ENCODE measurements at places on chromosomes 13 and 19.
A peak's percentile ranks its signal among the peaks of the same experiment; 100 is the strongest.

- H3K27me3 ChIP-seq, result no peaks in the 10 kb centered on the region
- H3K36me3 ChIP-seq, result no peaks in the 10 kb centered on the region
- H3K4me1 ChIP-seq, result peaks cover 41% of the 10 kb centered on the region
- H3K27ac ChIP-seq, result no peak overlapping the region
- H3K4me3 ChIP-seq, result no peak overlapping the region
Measured at GRCh38 chr13:75416327-75417011, 65.5 kb downstream of the TBC1D4 start.

DNA sequence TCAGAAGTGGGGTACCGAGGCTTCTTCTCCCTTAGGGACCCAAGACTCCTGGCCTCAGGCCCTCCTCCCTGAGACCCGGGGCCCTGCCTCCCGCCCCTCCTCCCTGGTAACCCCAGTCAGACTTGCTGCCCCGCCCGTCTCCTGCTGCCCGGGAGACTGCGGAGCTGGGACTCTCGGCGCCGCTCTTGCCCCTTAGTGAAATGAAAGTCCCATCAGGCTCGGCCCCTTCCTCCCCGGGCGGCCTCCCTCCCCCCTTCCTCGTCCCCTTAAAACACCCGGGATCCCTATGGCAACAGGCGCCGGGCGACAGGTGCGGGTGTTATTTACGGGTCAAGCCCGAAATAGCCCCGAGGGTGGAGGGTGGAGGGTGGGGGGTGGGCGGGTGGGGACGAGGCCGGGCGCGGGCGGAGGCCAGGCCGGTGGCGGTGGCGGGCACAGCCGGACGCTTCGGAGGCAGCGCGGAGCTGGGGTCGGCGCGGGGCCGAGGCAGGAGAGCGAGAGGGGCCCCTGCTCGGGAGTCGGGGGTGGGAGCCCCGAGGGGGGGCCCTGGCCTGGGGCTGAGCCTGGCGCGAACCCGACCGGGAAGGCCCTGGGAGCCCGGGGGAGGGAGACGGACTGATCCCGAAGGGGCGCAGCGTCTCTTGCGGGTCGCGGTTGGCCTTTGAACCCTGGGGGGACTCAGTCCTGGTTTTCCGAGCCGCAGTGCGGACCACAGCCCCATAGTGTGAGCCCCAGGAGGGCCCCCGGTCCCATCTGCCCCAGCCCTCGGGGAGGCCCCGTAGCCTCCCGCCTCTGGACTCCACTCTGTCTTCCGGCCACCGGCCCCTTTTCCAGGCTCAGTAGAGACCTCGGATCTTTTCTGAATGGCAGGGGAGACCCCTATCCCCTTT lies at the start of gene CACNG6:
Gene CACNG6 (plus strand): TSS at position 414 of the 890 bp plus-strand sequence. CDS start 1,241 bp downstream, outside the sequence.
- no peaks in the 10 kb centered on the region for H3K4me1 ChIP-seq
- H3K4me3 ChIP-seq, result peak within 1 kb of the TSS; percentile 41
- H3K27ac ChIP-seq, result peak within 1 kb of the TSS; percentile 59
- no peaks in the 10 kb centered on the region for H3K36me3 ChIP-seq
- H3K27me3 ChIP-seq, result no peaks in the 10 kb centered on the region
- DNase-seq, result peak; percentile 71

DNA sequence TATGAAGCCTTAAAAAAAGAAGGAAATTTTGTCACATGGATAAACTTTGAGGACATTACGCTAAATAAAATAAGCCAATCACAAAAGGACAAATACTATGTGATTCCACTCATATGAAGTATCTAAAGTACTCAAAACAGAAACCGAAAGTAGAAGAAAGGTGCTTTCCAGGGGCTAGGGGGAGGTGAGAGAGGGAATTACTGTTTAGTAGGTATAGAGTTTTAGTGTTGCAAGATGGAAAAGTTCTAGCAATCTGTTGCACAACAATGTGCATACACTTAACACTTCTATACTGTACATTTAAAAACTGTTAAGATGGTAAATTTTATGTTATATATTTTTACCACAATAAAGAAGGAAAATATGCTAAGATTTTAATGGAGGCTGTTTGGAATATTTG lies 83.0 kb downstream of the POLR1D start:
- H3K4me3 ChIP-seq, result no peak overlapping the region
- no peaks in the 10 kb centered on the region for H3K27me3 ChIP-seq
- no peaks in the 10 kb centered on the region for H3K36me3 ChIP-seq
- DNase-seq, result no peak
- H3K4me1 ChIP-seq, result no peaks in the 10 kb centered on the region

DNA sequence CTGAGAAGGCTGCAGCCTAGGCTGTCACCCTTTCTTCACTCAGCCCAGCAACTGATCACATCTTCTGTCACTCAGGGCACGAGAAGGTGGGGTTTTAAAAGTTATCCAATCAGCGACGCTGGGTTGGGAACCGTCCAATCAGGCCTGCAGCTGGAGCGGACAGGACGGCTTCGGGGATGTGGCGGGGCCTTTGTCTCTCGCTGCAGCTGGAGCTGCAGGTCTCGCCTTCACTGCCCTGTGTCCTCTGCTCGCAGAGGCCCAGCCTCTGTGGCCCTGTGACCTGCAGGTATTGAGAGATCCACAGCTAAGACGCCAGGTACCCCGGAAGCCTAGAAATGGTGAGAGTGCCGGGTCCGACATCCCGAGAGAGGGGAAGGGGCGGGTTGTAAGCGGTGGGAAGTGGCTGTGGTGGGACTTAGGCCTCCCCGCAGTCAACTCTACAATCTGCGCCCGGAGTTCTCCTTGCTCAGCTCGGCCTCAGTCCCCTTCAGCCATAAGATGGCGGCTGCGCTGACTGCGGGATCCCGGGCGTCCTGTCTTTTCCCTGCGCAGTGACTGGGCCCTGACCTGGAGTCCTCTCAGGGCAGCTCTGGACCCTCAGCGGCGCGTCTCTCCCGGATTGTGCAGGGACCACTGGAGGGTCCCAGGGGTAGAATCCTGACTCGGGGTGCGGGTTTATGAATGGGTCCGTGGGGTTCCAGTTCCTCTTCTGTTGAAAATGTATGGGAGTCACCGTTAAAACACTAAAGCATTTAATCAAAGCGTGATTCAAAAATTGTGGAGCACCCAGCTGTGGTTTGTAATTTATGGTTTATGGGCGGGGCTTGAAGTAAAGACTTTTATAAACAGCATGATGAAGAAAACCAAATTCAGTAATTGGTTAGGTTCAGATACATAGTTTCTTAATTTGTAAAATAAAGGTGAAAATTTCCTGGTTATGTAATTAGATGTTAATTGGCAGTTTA lies at the start of gene ZNF714:
Gene ZNF714 (plus strand): TSS at position 193 of the 965 bp plus-strand sequence. CDS start 16,066 bp downstream, outside the sequence.
- peak within 1 kb of the TSS; percentile 47 for H3K4me3 ChIP-seq
- H3K4me1 ChIP-seq, result no peaks in the 10 kb centered on the region
- H3K36me3 ChIP-seq, result no peaks in the 10 kb centered on the region
- peak within 1 kb of the TSS; percentile 97 for H3K27ac ChIP-seq

GRCh38 chr19:43505941-43506340 lies 1.4 kb upstream of the PHLDB3 start:
- no peaks in the 10 kb centered on the region for H3K27me3 ChIP-seq
- DNase-seq, result no peak
- H3K36me3 ChIP-seq, result peaks cover 2% of the 10 kb centered on the region

DNA sequence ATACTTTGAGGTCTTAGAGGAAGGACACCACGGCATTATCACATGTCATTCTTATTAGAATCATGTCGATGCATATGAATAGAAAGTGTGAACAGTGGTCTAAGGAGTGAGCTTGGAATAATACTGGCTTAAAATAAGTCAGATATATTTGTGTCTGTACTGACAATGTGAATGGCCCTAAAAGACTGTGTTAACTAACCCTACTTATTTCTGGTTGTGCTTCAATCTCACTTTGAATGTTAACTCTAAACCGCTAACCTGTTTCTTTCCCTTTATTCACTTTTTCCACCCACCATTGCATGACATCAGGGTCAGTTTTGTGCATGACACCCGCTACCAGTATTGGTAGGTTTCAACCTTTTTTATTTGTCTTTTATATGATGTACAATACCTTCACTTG lies 69.1 kb upstream of the RAP2A start:
- 0 out of 2 replicates have a peak, but pooled peaks cover 5% of the 10 kb centered on the region for H3K4me1 ChIP-seq
- no peak overlapping the region for H3K4me3 ChIP-seq
- H3K27me3 ChIP-seq, result no peaks in the 10 kb centered on the region

DNA sequence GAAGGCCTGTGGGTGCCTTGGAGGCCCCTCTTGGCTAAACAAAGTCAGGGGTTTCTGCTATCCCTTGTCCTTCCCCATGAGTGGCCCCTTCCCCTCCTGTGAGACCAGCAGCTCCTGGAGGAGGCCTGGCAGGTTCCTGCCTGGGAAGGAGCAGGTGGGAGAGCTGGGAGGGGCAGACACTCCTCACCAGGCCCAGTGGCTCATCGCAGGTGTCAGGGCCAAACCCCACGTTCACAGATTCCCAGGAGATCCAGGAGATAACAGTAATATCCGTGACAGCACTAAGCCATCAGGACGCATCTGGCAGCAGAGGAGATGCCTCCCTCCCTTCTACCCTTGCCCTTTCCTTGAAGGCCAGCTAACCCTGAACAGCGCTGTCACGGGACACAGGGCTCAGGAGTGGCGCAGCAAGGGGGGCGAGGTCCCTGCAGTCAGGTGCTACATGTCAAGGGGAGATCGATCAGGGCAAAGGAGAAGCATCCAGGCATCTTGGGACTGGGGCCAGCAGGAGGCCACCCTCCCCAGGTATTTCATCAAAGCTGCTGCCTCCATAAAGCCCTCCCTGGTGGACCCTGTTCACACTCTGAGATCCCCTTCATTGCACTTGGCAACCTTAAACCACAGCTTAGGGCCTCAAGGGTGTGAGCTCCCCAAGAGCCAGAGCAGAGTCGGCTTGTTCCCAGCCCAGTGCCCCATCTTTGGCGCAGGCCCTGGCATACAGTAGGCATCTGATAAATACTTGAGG lies 4.8 kb downstream of the CEBPA start:
- H3K27me3 ChIP-seq, result no peaks in the 10 kb centered on the region
- H3K4me3 ChIP-seq, result no peak overlapping the region
- H3K36me3 ChIP-seq, result peaks cover 3% of the 10 kb centered on the region
- DNase-seq, result no peak
- peak overlapping the region; percentile 69 for H3K27ac ChIP-seq

DNA sequence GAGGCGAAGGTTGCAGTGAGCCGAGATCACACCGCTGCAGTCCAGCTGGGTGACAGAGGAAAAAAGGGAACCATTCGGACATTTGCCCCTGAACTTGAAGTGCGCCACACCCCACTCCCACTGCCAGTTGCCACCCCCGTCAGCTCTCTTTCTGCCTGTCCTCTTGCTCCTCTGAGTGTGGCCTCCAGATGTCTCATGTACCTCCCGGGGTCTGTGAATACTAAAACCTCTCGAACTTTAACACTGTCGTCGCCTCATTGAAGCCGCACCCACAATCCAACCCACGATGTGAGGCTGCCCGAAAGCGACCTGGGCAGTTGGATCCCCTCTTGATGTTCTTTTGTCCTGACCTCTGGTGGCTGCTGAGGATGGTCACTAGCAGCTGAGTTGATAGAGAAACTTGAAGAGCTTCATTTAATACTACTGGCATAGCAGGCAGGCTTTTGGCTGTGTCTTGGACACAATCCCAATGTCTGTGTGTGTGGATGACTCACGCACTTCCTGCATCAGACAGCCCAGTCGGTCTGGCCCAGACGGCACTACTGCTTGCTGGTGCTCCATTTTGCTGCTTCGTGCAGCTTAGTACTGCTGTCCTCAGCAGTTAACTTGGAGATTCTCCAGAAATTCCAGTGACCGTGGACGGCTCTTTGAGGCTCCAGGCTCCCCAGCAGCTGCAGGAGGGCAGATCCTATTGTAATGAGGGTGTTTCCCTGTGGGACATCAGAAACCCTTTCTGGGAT lies 4.2 kb downstream of the FPR3 start:
- DNase-seq, result no peak
- H3K36me3 ChIP-seq, result no peaks in the 10 kb centered on the region
- no peak overlapping the region for H3K27ac ChIP-seq
- no peaks in the 10 kb centered on the region for H3K4me1 ChIP-seq
- H3K4me3 ChIP-seq, result no peak overlapping the region

DNA sequence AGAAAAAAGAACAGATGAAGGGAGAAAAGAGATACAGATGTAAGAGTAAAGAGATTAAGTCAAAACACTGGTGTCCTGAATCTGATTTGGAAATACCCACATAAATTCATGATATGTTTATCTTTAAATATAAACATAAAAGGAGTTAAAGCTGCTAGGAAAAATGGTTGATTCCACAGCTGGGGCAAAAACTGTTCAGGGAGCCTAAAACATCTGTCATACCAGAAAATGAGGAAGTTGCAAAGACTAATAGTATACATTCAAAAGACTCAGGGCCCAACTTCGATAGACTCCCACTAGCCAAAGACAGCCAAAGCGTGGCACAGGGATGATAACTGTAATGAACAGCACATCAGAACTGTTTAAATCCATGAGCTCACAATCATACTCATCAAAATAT lies 62.0 kb downstream of the ABCC4 start:
- H3K27ac ChIP-seq, result no peak overlapping the region
- H3K36me3 ChIP-seq, result no peaks in the 10 kb centered on the region
- H3K4me1 ChIP-seq, result no peaks in the 10 kb centered on the region

GRCh38 chr19:40614622-40615411 lies 13.6 kb downstream of the LTBP4 start:
- peak; percentile 94 for DNase-seq
- peaks cover 9% of the 10 kb centered on the region for H3K4me1 ChIP-seq
- no peaks in the 10 kb centered on the region for H3K36me3 ChIP-seq
- H3K27ac ChIP-seq, result peak overlapping the region; percentile 97
- peak overlapping the region; percentile 71 for H3K4me3 ChIP-seq

DNA sequence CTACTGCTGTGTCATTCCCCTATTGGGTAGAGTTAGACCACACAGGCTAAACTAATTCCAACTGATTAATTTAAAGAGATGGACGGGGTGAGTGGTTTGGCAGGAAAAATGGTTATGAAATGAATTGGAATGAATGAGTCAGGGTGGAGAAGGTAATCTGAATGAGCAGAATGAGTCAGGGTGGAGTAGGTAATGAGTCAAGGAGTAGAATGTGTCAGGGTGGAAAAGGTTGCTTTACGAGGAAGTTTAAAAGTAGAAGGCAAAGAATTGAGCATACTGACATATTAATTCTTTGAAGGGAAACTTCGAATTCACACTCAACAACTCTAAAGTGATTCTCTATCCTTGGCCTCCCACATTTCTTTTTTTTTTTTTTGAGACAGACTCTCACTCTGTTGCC lies 12.7 kb upstream of the ZNF121 start:
- H3K36me3 ChIP-seq, result no peaks in the 10 kb centered on the region
- DNase-seq, result no peak
- no peak overlapping the region for H3K4me3 ChIP-seq
- no peaks in the 10 kb centered on the region for H3K27me3 ChIP-seq

GRCh38 chr13:23753458-23753857 lies 135.7 kb downstream of the MIPEP start:
- H3K27ac ChIP-seq, result peak overlapping the region; percentile 89
- H3K4me1 ChIP-seq, result peaks cover 68% of the 10 kb centered on the region
- peak; percentile 66 for DNase-seq

DNA sequence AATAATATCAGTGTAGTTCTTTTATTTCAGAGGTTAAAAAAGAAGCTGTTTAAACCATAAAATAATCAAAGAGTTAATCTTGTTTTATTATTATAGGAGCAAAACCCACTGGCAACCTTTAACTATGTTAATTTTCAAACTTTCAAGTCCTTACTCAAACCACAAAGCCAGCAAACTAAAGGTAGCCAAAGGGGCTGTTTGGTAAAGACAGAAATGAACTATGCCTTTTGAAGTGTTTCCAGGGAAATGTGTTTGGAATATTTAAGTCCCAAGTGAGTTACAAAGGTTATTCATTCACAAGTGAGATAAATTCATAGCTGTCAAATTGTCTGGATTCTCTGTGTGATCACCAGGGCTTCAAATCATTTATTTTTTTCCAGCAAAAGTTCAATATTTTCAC lies 264.7 kb downstream of the MZT1 start:
- H3K4me1 ChIP-seq, result no peaks in the 10 kb centered on the region
- H3K27ac ChIP-seq, result no peak overlapping the region
- DNase-seq, result no peak
- no peaks in the 10 kb centered on the region for H3K27me3 ChIP-seq
- no peaks in the 10 kb centered on the region for H3K36me3 ChIP-seq

- no peaks in the 10 kb centered on the region for H3K4me1 ChIP-seq
- no peak for DNase-seq
- H3K27me3 ChIP-seq, result no peaks in the 10 kb centered on the region
- H3K27ac ChIP-seq, result no peak overlapping the region
- no peak overlapping the region for H3K4me3 ChIP-seq
Measured at GRCh38 chr19:13666165-13666564, 98.2 kb upstream of the MRI1 start.

Measured in Caco-2 (cell line).